Esophagus squamous epithelium (tissue), 5 donors: ENCODE measurements at places on chromosomes 12 and 14.

DNA sequence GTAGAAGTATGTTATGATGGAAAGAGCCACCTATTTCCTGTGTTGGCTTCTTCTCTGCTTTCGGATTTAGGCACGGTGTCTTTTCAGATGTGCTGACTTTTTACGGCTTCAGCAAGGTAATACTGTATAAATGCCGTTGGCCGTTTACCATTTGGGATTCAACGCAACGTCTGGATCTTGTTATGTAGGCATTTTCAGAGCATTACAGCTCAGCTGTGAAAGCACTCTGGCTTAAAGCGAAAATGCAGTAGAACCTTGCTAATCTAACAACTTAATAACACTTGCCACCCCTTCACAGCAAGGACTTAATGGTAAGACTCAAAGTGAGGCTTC lies 229.9 kb downstream of the EFCAB11 start:
- DNase-seq: no peak

GRCh38 chr12:70251661-70252060 lies 8.4 kb downstream of the CNOT2 start:
- DNase-seq: no peak

GRCh38 chr14:62053188-62053587 lies 291.0 kb downstream of the SNAPC1 start:
- no peak for DNase-seq

DNA sequence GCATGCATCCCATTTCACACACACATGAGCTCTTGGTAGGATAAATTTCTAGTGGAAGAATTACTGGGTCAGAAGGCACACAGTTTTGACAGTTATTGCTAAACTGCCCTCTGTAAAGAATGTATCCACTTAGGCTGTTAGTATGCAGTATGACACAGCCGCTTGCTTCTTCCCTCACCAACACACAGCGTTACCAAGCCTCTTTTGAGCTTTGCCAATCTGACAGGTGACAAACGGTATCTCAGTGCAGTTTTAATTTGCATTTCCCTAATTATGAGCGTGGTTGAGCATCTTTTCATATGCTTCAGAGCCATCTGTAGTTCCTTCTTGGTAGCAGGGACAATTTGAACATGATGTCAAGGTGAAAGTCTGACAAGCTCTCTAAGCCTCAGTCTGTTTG lies 42.9 kb downstream of the HRK start:
- DNase-seq: no peak

DNA sequence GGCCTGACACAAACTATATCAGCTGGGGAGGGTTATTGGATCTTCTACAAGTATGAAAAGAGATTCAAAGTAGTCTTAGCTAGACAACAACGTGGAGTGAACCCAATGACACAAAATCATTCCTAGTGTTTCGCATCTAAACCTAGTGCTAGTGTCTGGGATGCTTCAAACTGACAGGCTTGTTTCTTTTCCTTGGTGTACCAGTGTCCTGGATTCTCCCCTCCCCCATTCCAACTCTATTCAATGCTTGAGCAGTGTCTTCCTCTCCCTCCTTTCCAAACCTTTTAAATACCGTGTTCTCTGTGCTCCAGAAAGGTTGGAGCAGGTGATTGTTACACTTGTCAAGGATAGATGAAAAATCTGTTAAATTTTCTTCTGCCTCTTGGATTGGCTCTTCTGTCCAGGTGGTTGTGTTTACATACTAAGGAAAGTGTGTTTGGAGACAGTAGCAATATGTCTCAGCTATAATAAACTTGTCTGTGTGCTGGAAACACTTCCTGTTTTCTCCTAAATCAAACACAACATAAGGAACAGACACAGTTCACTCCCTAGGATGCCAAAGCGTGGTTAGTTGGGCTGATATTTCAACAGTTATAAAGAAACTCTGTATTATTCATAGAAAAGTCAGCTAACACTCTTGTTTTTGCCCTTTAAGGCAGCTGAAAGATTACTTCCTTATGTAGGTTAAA lies 14.4 kb upstream of the GUCY2C start:
- no peak for DNase-seq

- no peak for DNase-seq
Observed at GRCh38 chr12:72286526-72286925, 14.4 kb downstream of the TRHDE start.

DNA sequence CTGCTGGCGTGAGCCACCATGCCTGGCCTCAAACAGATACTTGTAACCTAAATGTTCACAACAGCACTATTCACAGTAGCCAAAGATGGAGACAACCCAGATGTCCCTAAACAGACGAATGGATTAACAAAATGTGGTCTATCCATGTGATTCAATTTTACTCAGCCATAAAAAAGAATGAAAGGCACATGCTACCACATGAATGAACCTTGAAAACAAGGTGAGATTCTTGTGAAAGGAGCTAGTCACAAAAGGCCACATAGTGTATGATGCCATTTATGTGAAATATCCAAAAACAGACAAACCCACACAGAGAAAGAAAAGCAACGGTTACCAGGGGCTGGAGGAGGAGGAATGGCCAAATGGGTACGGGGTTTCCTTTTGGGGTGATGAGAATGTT lies 19.6 kb upstream of the P2RX7 start:
- DNase-seq: no peak

DNA sequence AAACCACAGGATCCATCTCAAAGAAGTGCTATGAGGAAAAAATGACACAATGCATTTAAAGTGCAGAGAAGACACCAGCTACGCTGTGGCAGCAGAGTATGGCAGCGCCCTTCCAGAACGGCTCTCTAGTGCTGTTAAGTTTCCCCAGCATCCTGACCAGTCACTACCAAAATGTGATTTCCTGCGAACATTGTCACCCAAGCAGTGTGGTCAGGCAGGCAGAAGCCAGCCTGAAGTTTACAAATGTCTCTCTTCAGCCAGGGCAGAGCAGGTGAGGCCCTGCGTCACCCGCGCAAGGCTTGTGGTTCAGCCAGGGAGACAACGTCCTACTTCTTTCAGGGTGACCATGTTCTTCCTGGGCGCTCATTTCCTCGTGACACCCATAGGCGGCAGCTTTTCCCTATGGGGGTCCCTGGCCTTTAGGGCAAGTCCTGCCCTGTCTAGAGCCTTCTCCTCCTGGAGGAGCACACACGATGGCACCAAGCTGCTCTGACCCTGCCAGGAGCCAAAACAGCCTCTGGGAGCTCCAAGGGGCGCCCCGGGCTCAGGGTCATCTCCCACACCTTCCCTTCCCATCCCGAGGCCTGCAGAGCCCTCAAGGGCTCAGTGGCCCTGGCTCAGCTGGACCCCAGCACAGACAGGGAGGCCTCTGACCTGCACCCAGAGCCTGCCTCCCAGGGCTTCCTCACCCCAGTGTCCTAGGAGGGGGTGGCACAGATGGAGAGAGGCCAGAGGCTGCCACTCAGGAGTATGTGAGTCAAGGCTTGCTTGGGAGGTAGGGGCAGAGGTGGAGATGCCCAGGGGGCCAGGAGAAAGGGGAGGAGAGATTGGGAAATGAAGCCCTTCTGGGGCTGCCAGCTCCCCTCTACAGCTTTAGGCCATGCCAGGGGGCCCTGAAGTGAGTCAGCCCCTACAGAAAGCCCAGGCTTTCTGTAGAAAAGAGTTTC lies 41.9 kb downstream of the PSMA6 start:
- no peak for DNase-seq

- no peak for DNase-seq
Observed at GRCh38 chr12:132530447-132530846, 40.5 kb downstream of the FBRSL1 start.

- DNase-seq: no peak
Observed at GRCh38 chr12:64039281-64039871, 182.7 kb downstream of the KICS2 start.

GRCh38 chr12:12973019-12973418 lies 21.0 kb upstream of the GPRC5D start:
- DNase-seq: no peak

DNA sequence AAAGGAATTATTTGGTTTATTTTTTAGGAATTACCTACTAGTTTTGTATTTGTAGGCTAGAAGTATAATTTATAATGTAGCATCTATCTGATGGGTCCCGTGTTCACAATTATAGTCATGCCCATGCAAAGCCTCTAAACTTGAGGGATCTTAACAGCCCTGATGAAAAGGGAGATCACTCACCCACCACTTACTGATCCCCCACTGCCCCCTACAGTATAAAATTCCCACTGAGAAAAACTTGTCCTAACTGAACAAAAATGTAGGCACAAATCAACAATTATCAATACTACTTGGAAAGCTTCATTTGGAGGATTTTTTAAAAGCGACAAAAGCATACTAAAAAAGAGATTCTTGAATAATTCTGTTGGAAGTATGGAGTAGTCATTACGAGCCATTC lies 21.0 kb downstream of the WIF1 start:
- no peak for DNase-seq

- DNase-seq: no peak
Observed at GRCh38 chr12:31773867-31774266, 45.0 kb upstream of the AMN1 start.

GRCh38 chr12:94427501-94428381 lies 31.9 kb downstream of the CEP83 start:
- DNase-seq: no peak

DNA sequence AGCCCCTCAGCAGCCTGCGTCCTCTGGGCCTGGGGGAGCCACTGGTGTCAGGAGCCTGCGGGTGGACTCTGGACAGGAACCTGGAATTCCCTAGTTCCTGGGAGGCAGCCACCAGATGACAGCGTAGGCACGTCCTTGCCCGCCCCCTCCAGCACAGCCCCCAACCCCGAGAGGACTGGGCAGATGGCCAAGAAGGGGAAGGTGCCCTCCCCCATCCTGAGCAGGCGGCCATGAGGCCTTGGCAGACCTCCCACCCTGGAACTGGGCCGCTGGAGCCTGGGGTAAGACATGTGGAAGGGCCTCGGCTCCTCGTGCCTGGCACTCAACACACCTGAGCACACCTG lies 60.4 kb upstream of the FBRSL1 start:
- no peak for DNase-seq

GRCh38 chr12:105587237-105587636 lies 256.7 kb downstream of the C12orf75 start:
- no peak for DNase-seq

DNA sequence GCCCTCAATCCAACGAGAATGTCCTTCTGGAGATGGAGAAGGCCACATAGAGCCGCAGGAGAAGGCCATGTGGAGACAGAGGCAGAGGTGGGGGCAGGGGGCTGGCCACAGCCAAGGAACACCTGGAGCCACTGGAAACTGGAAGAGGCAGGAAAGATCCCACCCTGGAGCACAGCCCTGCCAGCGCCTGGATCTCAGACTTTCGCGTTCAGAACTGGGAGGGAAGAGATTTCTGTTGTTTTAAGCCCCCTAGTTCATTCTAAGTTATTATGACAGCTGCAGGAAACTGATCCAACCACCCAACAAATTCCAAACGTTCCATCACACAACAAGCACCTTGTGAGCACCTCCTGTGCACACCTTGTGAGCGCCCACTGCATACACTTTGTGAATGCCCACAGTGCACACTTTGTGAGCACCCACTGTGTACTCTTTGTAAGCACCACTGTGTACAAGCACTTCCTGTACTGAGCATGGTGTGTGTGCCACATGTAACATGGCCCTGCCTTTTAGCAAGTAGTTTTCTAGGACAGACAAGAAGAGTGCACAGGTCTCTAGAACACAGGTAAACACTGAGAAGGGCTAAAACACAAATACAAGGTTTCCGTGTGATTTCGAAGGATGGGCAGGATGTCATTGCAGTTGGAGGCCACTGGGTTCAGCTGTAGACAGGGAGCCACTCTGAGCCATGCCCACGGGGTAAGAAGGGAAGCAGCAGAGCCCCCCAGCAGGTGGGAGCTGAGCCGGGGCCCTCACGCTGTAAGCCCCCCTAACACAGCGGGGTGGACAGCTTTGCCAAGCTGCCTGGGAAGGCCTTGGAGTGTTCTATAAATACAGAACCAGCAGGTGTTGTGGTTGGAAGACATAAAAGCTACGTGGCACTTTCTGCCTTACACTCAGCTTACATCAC lies 15.4 kb downstream of the RIMBP2 start:
- no peak for DNase-seq

- no peak for DNase-seq
Observed at GRCh38 chr14:32190673-32191072, 11.2 kb upstream of the RNU6-7 start.

- no peak for DNase-seq
Observed at GRCh38 chr12:106975993-106976658, 10.8 kb downstream of the MTERF2 start.

DNA sequence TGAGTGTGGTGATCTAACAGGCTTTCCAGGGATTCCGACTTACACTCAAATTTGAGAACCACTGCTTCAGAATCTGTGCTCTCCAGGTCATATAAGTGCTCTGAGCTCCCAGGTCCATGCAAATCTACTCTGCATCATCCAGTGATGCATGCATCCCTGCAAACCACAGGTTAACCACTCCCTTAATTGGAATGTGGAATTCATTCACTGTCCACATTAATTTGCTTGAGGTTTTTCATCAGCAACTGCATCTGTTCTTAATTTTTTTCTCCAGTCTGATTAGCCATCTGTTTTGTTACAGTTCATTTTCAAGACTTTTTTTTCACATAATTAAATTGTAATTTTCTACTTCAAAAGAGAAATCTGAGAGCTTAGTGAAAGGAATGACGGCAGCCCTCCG lies 43.4 kb upstream of the RIN3 start:
- no peak for DNase-seq

DNA sequence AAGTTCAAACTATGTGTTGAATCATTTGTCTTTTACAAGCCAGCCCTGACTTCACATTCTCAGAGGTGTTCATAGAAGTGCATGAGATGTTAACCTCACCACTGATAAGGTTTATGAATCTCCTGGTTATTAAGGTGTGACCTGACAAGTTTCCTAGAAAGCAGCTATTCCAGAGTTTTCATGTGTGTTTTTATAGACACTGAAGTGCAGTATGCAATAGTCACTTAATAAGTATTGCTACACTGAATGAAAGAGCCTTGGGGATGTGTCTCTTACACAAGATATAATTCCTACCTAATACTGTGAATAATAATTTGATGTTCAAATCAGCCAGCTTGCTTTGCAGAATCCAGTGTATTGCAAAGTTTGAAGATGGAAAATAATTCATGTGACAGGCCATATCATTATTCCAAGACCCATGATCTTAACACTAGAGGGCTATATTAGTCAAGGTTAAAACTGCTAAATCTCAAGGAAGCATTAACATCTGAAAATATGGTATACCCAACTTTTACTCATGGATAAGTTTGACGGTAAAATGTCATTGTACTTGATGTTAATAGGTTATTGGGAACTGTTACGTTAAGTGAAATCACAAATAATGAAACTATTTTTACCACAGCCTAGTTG lies 13.0 kb downstream of the SLC25A3 start:
- DNase-seq: no peak
